Iris pigment epithelial cell (primary cell): ENCODE measurements at places on chromosomes 11 and 22.

GRCh38 chr11:109512249-109512648 is 90.3 kb downstream of the C11orf87 start:
- DNase-seq = no peak

DNA sequence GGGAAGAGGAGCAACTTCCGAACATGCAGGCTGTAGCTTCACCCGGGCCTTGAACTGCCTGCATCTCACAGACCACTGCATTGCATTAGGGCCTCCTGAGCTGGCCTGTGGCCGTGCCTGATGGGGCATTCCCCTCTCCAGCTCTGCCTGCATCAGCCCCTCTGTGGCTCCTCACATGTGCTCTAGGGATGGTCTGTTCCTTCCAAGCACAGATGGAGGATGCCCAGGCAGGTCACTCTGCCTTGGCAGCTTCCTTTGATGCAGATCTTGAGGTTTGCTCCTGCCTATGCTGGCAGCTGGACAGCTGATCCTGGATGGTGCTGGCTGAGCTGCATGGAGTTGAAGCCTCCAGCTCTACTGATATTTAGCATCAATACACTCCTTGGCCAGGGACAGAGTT is 28.5 kb downstream of the AMPD3 start:
- DNase-seq = no peak

DNA sequence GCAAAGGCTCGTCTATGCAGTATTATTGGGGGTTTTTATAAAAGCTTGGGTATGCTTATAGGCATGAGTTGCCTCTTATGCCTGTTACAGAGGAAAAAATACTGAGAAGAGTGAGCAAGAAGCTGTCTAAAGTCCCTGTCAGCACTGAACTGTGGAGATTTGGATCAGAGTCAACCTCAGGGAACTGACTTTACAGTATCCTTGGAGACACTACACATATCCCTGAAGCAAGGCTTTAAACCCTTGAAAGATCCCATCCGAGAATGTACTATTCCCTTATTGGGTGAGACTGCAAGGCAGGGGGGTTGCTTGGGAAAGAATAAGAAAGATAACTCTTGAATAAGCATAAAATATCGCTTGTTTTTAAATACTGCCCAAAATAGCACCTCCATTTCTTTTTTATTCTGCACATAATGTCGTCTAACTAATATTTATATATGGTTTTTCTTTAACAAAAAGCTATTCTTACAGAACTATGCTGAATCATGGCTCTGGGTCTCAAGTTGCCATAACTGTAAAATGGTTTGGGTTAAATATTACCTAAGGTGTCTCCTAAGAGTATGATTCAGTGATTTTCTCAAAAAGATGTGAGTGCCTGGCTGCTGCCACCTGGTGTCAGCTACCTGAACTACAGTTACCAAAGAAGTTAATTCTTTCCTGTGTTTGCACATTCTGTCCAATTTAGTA is 1062.8 kb downstream of the DLG2 start:
- DNase-seq = peak; percentile 56

- DNase-seq = no peak
Observed at GRCh38 chr22:17744430-17744829, 29.8 kb downstream of the BID start.

GRCh38 chr11:91967691-91968045 is 256.9 kb upstream of the FAT3 start:
- DNase-seq = no peak

DNA sequence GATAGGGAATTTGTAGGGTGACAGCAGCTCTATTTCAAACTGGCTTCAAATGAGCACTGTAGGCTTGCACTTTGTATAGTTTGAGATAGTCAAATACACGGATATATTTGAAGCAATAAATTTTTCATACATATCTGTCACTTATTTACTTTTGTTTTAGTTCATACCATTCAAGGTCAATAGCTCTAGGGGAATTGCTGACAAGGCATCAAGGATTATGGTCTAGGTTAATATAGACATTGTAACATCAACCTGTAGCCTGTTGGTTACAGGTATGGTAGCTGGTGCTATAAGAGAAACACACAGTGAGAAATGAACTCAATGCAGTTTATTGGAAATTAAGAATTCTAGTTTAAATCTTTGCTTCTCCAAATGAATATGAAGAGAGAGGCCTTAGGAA is 267.6 kb downstream of the SOX6 start:
- DNase-seq = no peak

DNA sequence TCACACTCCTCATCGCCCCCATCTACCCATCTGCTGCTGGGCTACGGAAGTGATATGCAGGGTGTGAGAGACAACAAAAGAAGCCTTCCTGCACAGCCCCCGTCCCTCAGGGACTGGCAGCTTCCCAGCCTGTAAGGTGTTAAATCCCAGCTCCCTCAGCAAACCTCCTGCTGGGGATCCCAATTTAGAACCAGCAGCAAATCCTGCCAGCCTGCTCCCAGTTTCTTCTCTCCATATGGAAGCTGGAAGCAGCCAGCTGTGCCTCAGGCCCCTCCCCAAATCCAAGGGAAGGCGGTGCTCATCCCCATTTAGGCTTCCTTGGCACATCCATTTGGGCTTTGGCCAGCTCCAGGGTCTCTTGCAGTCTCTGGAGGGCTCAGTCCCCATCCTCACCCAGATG is 47.5 kb downstream of the PAMR1 start:
- DNase-seq = no peak

DNA sequence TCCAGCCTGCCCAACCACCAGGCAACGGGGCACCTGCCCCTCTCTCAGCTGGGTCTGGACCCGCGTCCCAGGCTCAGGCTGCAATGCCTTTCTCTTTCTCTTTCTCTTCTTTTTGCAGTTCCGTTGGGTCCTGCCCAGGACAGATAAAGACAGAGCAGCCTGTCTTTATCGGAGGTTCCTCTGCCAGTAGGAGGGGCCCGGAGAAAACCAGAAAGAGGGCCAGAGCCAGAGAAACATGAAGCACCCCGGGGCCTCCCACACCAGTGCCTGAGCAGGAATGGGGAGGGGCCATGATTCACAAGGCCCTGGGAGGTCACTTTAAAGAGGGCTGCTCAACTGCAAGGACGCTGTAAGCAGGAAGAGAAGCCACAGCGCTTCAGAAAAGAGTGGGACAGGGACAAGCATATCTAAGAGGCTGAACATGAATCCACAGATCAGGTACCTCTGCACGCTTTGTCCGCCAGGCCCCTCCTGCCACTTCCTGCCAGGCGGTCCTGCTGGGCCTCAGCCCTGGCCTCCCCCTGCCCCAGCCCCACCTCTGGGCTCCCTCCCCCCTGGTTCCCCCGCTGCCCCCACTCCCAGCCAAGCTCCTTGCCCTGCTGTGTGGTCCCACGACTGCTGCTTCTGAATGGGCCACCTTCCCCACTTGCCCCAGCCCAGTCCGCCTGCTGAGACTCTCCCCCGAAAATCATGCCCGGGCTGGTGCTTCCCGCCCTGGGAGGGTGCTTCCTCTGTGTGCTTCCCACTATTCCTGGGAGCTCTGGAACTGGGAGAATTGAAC is at the start of gene APOBEC3C:
TSS of gene APOBEC3C (plus strand) at position 316 of the 781 bp plus-strand sequence. CDS start at position 422, 106 bp downstream.
- DNase-seq = peak; percentile 94

DNA sequence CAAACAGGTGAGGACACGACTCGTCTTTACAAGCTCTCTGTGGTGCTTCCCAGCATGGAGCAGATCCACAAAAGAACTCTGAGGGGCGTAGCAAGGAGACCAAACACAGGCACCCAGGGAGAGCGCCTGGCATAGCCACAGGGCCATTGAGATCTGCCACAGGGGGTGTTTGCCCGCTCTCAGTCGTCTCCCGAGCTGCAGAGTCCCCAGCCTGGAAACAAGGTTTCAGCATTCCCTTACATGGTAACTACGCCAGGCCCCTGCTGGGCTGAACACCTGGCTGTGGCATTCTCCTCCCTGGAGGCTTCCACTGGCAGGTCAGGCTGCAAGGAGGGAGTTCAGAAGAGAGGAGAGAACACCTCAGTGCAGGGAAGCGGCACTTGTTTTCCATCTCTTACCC is 962.1 kb downstream of the NTM start:
- DNase-seq = no peak

DNA sequence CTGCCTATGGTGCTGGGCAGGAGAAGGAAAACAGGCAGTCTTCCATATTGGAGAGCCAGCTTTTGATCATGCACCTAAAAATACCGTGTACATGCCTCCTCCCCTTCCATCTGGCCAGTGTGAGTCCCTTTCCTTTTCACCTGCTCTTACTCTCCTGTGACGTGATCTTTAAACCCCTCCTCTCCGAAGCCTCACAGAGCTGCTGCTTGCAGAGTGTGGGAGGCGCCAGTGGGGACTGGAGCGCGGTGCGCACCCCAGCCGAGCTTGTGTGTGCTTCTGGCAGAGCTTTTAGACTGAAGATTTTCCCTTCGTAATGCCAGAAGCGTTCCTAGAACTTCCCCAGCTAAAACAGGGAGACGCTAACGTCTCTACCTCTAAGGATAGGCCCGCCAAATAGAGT is 29.8 kb downstream of the MUC6 start:
- DNase-seq = no peak

GRCh38 chr11:45176996-45177395 is 30.6 kb downstream of the PRDM11 start:
- no peak for DNase-seq

DNA sequence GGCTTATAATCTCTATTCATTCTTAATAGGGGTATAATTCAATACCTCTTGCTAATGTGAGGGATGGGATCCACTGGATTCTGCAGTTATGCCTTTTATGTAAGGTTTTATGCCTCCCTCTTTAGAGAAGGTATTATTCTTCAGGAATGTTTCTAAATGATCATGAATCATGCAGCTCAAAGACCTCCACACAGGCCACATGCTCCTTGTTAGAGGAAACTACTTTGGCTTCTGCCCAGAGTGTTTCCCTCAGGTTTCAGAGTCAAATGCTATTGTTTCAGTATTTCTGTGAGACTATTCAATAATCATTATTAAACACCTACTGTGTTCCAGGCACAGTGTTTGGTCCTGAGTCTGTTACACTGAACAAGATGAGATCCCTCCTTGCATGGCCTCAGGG is 115.9 kb downstream of the RAB38 start:
- peak; percentile 12 for DNase-seq

GRCh38 chr11:68213555-68214172 is 568 bp upstream of the KMT5B start:
- DNase-seq = peak; percentile 98

DNA sequence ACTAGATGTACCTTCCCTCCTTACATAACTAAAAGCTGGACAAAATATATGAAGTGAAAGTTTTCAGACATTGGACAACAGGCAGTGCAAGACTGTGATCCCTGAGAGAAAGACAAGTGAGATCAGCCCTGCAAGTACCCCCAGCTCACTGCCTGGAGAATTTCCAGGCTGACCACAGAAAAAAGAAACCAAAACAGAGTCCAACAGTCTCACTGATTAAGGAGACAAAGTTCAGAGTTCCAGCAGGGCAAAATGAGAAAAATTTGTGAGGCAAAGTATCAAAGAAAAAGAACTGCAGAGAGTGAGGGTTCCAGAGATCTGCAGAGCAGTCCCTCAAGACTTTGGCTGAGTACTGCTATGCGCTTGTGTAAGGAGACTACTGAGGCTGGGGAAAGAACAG is 47.3 kb upstream of the TMEM45B start:
- DNase-seq = peak; percentile 6

- no peak for DNase-seq
Observed at GRCh38 chr22:47822422-47822821, 1060.0 kb downstream of the TBC1D22A start.

DNA sequence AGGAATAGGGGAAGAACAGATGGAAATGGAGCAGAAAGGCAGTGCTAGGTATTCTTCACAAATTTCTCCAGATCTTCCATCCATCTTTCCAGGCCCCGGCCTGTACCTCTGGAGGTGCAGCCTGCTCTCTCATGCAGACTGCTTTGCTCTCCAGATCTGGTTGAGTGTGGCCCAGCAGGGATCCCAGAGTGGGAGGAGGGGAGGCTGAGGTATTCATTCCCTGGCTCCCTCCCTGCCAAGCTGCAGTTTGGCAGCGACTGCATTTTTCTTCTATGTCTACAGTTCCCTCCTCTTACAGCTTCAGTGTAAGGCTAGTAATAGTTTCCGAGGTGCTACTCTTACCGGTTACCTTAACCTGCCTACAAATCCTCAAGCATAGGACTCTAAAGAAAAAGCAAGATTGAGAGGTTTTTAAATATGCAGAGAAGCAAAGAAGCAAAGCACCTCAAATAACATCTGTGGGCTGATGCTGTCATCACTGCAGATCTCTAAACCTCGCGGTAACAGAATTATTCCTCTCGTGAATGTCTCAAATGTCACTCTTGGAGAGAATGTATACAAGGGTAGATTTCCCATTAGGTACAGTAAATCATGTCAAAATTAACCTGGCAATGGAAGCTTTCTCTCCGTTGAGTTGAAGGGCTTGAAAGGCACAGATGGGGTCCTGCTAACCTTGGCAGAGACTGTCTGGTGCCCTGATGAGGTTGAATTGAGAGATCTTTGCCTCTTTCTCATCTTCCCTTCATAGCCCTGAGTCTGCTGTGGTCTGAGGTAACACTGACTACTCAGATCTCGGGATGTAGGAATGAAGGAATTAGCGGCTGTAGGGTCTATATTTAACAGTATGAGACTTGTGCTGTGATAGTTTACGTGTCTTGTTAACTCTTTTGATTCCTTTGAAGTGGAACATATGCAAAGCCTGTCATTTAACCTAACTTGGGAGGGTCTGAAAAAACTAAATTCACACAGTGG is 297.9 kb upstream of the C11orf87 start:
- DNase-seq = peak; percentile 21

DNA sequence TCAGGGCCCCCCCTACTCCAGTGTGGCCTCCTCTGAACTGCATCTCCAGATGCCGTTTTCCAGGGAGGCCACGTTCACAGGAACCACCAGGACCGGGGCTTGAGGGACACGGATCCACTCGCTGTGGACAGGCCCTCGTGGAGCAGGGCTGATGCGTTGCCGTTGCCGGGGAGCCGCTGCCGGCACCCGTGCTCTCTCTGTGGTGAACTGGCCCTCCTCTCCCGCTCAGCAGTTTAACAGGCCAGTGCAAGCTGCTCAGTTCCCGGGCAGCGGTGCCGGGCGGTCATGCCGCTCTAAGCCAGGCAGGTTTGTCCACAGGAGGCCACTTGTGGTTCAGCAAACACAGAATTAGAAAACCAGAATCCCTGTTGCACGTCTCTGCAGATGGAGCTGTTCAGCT is 301.6 kb downstream of the TBC1D22A start:
- no peak for DNase-seq

- no peak for DNase-seq
Observed at GRCh38 chr22:46637711-46638600, 17.8 kb downstream of the GRAMD4 start.

DNA sequence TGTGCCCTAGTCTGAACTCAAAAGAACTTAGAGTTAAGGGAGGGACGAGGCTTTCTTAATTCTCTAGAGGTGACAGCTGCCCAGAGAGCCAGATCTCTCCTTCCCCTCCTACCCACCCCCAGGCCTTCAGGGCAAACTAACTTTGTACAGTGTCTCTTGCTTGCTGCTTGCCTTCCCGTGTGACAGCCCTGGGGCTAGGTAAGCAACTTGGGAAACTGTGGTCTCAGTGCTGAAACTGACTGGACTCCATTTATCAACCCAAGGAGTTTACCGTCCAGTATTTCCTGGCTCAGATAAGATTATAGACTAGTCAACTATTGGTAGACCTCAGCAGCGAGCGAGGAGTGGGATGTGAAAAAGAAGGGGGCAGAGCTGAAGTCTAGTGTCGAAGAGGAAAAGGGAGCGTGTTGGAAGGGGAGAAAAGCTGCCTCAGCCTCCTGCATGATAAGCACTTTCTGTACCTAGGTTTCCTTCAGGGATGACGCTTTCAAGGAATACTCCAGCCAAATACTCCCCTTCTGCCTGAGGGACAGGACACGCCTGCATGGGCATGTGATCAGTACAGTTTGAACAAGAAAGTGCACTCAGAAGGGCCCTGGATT is 43.3 kb upstream of the WEE1 start:
- DNase-seq = no peak

- DNase-seq = no peak
Observed at GRCh38 chr22:28143241-28143865, 224.3 kb upstream of the PITPNB start.
